AG09319 (cell line): ENCODE measurements at places on chromosomes 2 and 18.

GRCh38 chr2:229230256-229230655, 40.8 kb downstream of the PID1 start:
- no peak for DNase-seq

DNA sequence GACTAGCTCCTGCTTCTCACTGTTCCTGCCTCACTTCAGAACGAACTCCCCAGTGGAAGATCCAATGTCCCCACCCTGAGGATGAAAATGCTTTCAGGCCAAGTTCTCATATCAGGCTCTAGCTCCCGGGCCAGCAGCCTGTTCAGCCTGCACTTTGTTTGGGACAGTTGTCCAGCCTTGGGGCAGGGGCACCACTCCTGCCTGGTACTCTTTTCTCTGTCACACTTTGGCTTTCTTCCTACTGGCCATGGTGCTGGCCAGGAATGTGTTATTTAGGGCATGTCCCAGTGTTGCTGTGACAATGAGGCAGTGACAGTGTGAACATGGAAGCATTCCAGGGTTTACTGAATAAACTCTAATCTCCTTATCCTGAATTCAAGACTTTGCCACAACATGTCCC, 154.1 kb downstream of the GALNT14 start:
- DNase-seq: no peak

DNA sequence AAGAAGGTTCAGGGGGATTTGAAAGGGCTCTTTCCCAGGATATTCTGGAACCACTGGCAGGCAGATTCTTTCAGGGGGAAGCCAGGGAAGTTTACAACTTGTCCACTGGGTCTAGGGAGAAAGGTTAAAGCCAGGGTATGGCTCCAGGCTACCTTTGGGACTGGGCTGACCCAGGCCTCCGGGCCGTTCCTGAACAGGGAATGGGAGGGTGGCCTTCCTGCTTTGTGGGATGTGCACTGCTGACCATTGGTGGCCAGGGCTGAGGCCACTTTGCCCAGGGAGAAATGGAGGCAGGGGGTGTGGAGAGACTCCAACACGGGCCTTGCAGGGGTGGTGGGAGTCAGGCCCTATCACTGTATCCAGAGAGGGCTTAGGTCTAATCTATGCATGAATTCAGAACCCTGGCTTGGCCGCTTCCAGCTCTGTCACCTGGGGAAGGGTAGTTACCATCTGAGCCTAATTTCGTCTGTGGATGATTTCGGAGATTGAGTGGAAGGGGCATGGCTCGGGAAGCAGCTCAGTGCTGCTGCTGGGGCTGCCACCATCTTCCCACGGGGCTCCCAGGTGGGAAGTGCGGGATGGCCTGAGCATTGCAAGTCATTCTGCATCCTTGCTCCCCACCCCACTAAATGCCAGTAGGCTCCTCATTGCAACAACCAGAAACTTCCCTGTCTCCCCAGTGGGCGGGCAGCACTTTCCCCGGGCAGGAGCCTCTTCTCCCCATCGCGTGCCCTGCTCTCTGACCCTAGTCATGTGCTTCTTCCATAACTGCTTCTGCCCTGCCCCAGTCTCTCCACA, 57.1 kb upstream of the OTOF start:
- no peak for DNase-seq

GRCh38 chr2:188984680-188985079, 10.5 kb downstream of the COL3A1 start:
- peak; percentile 61 for DNase-seq

DNA sequence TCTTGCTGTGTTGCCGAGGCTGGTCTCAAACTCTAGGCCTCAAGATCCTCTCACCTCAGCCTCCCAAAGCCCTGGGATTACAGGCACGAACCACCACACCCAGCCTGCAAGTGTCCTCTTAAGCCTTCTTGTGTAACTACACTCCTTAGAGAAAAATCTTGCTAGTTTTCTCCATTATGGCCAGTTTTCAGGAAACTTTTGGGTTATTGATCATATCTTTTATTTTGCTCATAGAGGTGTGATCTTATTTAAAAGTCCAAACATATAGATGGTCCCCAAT, 2.4 kb downstream of the SOCS6 start:
- no peak for DNase-seq

DNA sequence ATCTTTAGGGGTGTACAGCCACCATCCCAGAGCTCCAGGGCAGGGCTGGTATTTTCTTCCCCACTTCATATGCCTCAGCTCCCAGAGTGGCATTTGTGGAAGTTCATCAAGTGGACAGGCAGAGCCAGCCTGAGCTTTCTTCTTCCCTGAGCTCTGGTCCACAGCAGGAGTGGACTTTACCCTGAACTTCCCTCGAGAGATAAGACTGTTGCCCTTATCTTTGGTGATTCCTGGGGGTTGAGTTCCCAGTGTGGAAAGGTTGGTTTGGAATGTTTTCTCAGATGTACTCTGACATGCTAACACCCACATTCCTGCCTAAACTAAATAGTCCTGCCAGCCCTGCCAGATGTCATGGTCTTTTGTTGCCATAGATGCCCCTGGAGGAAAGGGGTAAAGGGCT, 62.0 kb upstream of the LGALSL start:
- DNase-seq: no peak

DNA sequence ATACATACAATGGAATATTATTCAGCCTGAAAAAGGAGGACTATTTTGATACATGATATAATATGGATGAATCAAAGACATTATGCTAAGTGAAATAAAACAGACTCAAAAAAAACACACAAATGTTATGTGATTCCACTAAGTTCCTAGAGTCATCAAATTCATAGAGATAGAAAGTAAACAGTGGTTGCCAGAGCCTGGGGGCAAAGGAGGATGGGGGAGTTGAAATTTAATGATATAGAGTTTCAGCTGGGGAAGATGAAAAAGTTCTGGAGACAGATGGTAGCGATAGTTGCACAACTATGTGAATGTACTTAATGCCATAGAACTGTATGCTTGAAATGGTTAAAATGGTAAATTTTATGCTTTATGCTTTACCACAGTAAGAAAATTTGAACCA, 119.7 kb downstream of the METTL4 start:
- no peak for DNase-seq

- no peak for DNase-seq
These were observed 68.8 kb upstream of the KCTD1 start for GRCh38 chr18:26617151-26617554.

DNA sequence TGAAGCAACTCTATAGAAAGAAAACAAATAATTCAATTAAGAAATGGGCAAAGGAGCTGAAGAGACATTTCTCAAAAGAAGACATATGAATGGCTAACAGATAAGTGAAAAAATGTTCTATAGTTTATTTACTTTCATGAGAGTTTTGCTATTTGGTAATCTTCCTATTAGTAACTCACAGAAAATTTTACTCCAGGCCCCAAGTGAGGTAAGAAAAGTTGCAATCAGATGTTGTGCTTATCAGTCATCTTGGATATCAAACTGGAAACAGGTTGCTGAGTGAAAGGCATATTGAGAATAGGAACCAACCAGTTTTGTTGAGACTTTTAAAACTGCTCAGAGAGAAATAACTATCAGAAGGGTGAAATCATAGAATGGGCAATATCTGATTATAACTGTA, 1179.0 kb upstream of the ACVR2A start:
- no peak for DNase-seq

GRCh38 chr18:23943104-23943503, 71.5 kb upstream of the TTC39C start:
- DNase-seq: no peak

- DNase-seq: no peak
These were observed 68.4 kb downstream of the PID1 start for GRCh38 chr2:229202646-229203045.

GRCh38 chr2:197707316-197708213, 2.4 kb downstream of the MARS2 start:
- no peak for DNase-seq

- DNase-seq: no peak
These were observed 21.6 kb downstream of the TSN start for GRCh38 chr2:121776885-121777698.

- no peak for DNase-seq
These were observed 97.1 kb upstream of the LTBP1 start for GRCh38 chr2:32849456-32850194.

DNA sequence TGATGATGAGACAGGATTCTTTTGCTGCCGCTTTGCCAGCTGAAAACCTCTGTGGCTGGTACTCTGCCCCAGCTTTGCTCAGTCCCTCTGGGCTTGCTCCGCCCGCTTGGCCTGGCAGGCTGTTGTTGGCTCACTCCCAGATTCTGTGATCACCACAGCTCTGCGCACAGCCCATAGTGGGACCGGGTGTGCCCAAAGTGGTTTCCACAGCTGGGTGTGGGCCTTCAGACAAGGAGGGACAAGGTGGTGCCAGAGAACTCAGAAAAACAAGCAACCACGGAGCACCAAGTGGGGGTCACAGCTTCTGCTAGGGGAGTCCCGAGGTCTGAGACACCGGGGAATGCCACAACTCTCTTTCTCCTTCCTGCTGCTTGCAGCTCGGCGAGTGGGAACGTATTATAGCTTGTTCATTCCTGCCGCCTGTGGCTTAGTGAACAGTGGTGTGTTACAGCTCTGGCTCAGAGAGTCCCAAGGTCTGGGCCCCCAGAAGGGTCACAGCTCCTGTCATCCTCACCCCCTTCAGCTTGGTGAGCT, 9.2 kb upstream of the KYNU start:
- DNase-seq: no peak

DNA sequence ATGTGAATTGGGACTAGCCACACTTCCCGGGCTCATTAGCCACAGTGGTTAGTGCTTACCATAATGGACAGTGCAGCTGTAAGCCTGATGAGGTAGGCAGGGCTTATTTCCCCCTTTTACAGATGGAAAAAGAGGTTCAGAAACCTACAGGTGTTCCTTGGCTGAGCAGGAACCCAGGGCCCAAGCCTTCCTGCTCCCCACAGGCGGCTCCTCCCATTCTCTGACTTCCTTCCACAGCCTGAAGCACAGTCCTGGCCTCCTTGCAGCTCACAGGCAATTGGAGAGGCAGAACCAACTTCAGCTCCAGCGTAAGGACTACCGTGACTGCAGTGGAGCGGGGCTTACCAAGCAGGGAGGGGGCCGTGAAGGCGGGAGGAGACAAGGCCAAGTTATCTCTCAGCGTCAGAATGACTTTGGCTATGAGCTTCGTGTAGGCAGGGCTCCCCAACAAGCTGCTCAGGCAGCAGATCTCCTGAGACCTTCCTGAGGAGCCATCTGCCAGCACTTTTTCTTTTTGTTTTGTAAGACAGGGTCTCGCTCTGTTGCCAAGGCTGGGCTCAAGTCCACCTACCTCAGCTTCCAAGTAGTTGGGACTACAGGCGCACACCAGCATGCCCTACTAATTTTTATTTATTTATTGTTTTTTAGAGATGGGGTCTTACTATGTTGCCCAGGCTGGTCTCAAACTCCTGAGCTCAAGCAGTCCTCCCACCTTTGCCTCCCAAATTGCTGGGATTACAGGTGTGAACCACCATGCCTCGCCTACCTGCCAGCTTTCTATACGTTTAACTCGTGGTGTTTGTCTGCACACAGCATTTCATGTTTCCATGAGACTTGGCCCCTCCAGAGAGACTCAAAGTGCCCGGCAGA, 34.2 kb upstream of the NT5DC4 start:
- DNase-seq: no peak

GRCh38 chr2:239762106-239762505, 263.0 kb downstream of the NDUFA10 start:
- no peak for DNase-seq

DNA sequence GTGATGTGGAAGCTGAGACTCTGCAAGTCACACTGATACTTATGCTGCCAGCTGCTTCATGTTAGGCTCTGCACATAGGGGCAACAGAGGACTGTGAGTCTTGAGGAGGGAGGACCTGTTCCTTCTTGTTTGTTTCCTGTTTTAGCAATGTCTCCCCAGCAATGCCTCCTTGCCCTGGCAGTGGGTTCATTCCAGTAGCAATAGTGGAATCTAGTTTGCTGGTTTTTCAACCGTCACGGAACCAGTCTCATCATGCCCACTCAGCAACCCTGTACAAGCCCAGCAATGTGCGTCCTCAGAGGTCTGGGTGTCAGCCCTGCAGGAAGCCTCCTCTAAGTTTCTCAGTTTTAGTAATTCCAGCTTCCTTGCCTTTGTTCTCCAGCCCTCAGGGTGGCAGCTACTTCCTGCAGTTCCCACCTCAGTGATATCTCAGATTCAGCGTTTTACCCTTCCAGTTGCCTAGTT, 20.5 kb upstream of the ITGB6 start:
- no peak for DNase-seq

DNA sequence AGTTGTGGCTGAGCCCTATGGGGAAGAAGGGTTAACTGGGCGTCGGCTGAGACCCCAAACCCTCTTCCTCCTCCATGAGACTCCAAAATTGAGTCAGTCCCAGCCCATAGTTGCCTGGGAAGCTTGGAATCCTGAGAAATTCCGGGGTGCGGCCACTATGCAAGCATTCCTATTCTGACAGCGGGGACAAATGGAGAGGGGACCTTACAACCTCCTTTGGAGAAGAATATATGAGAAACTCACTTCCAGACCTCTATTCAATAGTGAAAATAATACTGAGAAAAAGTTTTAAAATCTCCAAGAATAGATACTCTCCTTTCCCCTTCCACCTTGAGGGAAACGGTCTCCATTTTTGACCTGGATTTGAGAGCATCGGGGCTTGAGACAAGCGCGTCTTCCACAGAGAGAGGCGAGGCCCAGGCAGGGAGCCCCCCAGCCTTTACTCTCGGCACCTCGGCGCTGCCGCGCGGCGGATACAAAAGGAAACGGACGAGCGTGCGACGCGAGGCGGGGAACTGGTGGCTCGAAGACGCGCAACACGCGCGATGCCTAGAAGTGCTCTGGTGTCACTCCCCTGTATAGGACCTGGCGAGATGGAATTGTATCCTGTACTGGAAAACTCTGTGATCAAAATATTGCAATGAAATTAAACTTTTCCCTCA, 11.1 kb downstream of the NR4A2 start:
- DNase-seq: no peak

DNA sequence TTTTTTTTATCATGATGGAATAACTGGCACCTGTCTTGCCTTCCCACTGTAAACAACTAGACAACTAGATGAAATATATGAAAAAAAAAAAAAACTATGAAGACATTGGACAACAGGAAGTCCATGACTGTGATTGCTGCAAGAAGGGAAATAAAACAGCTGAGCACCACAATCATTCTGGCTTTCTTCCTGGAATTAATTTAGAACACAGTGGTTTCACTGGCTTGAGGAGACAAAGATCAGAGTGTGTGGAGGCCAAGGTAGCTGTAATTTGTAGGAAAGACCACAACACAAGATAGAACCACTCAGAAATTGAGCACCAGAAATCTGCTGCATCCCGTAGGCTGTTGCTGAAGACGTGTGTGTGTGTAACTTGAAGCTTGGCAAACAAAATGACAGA, 121.1 kb upstream of the PID1 start:
- DNase-seq: peak; percentile 29

- DNase-seq: no peak
These were observed 792.6 kb downstream of the PLCL1 start for GRCh38 chr2:198596985-198597384.

DNA sequence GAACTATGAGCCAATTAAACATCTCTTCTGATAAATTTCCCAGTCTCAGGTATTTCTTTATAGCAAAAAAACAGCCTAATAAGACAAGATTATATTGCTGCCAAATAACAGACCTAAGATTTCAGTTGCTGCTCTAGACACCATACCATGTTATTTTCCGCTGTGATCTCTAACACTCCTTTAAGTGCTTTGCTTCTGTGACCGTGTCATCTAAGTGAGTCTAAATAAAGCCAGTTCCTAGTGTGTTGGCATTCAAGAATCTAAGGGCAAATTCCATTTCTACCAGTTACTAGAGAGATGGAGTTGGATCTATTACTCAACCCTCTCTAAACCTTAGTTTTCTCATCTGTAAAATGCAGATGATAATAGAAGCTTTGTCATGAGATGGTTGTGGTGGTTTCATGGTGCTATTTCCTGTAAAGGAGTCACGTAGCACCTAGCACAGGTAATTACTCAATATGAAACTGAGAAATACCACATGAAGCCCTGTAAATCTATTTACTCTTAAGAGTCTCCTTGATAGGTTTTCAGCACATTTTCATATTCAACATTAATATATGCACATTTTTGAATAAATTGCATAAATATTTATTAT, 40.5 kb downstream of the SPHKAP start:
- DNase-seq: no peak
